Choroid plexus epithelial cell (primary cell): ENCODE measurements at places on chromosomes 5 and 9.

DNA sequence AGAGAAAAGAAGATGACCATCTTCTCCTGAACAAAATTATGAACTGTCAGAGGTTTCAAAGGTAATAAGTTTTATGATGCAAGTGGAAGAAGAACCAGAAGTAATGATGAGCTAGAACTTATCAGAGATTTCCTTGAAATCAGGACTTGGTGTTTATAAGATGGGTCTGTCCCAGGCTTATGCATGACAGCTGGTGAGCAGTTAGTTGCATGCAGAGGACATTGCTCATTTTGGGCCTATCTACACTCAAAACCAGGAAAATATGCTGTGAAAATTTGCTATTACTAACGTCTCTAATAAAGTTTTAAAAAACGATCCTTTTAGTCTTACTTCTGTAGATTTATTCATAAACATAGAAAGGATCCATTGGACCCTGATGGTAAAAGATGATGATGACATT is 6.6 kb upstream of the STC2 start:
- DNase-seq: peak; percentile 45

DNA sequence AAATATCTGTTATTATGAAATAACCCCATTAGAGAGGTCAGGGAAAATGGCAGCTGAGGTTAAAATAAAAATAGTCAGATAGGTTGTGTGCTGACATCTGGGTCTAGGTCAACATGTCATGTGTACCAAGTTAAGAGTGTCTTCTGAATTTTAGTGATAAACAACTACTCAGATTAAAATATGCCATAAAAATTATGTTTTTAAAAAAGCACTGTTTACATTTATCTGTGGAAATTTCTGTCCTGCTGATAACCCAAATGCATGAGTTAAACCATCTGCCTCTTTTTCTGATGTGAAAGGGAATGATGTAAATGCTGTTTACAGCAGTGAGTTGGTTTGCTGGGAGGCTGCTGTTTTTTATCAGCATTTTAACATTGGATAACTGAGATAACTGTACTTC is 361.2 kb upstream of the TARS1 start:
- DNase-seq: peak; percentile 42

- no peak for DNase-seq
These were observed 24.4 kb downstream of the SLC25A25 start for GRCh38 chr9:128092199-128092977.

DNA sequence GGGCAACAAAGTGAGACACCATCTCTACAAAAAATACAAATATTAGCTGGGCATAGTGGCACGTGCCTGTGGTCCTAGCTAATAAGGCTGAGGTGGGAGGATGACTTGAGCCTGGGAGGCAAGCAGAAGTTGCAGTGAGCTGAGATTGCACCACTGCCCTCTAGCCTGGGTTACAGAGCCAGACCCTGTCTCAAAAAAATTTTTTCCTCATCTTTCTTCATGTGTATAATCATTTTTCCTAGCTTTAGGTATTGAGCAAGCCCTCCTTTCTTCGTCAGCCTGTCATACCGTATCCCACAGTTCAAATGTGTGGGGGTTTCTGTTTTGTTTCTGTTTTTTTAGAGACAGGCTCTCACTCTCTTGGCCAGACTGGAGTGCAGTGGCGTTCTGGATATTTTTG is 41.3 kb downstream of the EHMT1 start:
- no peak for DNase-seq

DNA sequence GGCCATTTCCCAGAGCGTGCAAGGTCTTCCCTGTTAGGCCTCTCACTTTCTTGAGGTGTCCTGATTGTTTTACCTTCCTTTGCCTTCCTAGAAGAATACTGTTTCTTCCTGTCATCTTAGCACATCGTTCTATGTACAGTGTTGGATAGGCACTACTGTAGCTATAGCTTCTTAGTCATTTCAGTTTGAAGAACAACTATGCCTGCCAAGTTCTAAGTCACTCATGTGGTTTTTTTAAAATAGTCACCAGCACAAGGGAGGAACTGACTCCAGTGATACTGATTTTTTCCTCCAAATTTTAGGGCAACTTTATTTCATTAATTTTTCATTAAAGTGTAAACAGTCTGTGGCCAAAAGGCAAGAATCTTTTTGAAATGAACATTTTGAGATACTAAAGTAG is 122.4 kb upstream of the NR5A1 start:
- peak; percentile 45 for DNase-seq

DNA sequence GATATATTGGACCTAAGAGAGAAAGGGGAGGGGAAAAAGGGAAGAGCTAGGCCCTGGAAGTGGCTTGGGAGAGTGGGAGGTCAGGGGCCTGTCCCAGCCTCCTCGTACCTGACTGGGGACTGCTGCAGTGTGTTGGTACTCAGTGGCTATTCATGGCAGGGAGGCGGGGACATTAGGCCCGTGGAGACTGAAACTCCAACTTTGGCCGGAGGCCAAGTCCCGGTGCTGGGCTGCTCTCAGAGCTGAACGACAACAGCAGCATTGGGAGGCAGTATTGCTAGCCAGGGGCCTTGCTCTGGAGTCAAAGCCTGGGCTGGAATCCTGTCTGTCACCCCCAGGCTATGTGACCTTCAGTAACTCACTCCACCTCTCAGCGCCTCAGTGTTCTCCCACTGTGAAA is 37.8 kb downstream of the NEURL1B start:
- no peak for DNase-seq

- DNase-seq: no peak
These were observed 24.9 kb upstream of the PIK3R1 start for GRCh38 chr5:68190619-68191018.

DNA sequence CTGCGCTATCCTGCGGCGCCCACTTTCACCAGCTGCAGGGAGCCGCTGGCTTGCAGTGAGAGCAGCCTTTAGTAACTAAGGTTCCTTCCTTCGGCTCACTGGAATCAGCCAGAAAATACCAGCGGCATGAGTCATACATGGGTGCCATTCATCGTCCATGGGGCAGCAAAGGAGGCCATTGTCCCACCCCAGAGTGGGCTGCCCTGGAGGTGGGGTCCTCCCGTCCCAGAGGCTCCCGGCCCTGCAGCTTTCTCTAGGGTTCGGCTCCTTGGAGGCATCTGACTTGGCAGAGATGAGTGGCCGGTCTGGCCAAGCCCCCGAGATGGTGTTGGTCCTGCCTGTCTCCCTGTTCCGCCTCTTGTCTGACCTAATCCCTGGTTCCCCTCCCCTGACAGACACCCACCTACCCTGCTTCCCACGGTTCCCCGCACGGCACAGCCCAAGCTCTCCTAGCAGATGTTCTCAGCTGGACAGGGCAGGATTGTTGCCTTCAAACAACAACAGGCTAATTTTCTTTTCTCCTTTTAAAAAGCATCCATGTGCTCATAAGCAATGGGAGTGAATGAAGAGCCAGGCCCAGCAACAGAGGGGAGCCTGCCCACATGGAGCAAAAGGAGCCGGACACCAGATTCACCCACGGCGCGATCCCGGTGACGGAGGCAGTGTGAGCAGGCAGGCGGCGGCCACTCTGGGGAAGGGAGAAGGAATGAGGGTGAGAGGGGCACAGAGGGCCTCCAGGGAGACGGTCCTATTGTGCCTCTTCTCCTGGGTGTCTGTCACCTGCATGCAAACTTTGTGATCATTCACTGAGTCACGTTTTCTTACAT is 97.0 kb upstream of the COL5A1 start:
- peak; percentile 70 for DNase-seq

- peak; percentile 24 for DNase-seq
These were observed 525 bp upstream of the AK3 start for GRCh38 chr9:4741365-4742089.

- no peak for DNase-seq
These were observed 18.1 kb upstream of the COL5A1 start for GRCh38 chr9:134623258-134624066.

- no peak for DNase-seq
These were observed 4.7 kb downstream of the SLC27A4 start for GRCh38 chr9:128344931-128345605.

DNA sequence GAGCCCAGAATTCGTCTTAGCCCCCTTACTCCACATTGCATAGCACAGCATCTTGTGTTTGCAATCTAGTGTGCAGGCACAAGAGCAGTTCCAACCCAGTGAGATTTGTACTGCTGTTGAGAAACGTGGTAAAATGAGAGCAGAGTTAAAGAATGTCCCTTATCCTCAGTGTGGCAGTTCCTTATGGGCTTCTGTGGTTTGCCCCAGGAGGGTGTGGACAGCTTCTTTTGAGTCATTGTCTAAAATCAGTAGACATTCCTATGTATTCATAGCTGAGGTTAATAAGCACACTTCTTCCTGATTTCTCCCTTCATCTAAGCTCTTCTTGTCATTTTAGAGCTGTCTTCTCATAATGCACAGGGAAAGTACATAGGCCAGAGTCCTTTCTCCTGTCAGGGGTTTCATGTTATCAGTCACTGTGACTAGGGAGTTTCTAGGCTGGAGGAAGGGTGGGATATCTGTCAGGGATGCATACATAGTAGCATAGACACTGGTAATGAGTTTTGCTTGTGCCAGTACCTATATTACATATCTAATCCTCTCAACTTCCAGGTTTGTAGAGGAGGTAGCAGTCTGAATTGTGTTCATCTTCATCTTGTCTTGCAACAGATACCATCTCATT is 2.0 kb upstream of the CAVIN4 start:
- DNase-seq: peak; percentile 65

DNA sequence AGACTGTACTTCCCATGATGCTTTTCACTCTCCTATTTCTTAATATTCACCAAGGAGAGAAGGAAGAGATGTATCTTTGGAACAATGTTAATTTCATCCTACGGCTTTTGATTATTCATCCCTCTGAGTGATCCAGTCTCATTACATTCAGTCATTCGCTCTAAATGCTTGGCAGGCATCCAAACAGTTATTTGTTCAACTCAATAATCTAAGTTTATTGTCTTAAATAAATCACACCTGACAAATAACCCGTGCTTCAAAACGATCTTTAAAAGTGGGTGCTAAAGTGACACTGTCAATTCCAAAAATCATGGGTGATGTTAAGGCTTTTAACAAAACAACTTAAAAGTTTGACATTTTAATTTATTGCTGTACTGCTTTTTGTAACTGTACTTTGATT is 233.1 kb downstream of the RASEF start:
- no peak for DNase-seq

- DNase-seq: no peak
These were observed 218.1 kb downstream of the TRIM32 start for GRCh38 chr9:116905171-116905588.

DNA sequence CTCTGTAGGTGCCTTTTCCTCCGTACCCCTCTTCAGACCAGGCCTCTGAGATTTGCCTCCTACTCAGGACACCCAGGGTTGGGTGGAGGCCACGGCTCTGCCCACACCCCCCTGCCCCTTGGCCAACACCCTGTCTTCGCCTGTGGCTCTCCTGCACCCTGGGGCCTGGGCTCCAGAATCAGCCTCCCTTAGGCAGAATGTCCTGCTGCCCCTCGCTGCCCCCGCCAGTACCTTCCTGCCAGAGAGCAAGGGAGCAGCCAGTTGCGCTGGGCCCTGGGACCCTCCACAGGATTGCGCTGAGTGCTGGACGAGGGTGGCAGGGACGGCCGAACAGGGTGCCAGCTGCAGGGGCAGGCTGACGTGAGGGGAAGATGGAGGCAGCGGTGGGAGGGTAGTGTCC is 53.5 kb downstream of the COL5A1 start:
- DNase-seq: no peak

- DNase-seq: peak; percentile 86
These were observed 132.7 kb downstream of the PDE4D start for GRCh38 chr5:59760785-59761348.

GRCh38 chr5:9058666-9059065 is 487.2 kb downstream of the SEMA5A start:
- DNase-seq: peak; percentile 52

- DNase-seq: no peak
These were observed 7.6 kb downstream of the KIF24 start for GRCh38 chr9:34321451-34321850.

GRCh38 chr9:110187126-110187525 is 20.8 kb downstream of the C9orf152 start:
- no peak for DNase-seq

- no peak for DNase-seq
These were observed 267.7 kb downstream of the GADD45G start for GRCh38 chr9:89872426-89872912.

DNA sequence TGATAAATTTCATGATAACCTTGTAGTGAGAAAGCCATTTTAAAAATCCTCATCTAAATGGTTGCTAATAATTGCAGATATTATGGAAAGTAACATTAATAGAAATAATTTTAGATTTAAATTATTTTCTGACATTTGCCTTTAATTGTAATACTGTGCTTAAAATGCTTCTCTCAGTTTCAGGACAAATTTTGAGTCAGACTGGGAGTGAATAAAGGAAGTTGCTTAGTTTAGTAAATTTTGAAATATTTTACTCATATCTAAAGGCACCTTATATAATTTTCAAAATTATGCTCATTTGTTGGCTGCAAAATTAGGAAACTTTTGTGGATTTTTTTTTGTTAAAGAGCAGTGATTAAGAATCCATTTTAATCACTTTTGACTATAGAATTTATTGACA is 93.8 kb downstream of the CSNK1G3 start:
- DNase-seq: no peak

GRCh38 chr5:80234116-80234948 is 21.5 kb downstream of the SERINC5 start:
- no peak for DNase-seq

DNA sequence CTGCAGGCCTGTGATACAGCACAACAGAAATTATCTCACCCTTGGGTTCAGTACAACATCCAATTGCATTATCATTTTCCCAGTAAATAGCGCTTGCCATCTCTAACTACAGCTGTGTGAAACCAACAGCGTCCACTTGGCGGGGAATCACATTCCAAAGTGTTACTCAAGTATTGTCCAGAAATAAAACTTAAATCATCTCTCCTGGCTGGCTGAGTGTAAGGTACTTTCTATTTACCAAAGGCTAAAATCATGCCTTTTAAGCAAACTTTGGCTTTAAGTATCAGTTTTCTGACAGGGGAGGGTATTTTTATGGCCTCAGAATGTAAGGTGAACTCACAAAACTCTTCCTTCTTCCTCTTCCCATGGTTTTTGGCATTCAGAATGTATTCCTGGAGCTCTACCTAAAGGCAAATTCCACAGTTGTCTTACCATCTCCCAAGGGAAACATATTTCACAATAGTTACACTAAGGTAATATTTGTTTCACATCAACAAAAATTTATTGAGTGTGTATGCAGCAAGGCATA is 205.6 kb upstream of the MPDZ start:
- peak; percentile 90 for DNase-seq

- no peak for DNase-seq
These were observed 60.5 kb downstream of the ASTN2 start for GRCh38 chr9:117354244-117354847.

DNA sequence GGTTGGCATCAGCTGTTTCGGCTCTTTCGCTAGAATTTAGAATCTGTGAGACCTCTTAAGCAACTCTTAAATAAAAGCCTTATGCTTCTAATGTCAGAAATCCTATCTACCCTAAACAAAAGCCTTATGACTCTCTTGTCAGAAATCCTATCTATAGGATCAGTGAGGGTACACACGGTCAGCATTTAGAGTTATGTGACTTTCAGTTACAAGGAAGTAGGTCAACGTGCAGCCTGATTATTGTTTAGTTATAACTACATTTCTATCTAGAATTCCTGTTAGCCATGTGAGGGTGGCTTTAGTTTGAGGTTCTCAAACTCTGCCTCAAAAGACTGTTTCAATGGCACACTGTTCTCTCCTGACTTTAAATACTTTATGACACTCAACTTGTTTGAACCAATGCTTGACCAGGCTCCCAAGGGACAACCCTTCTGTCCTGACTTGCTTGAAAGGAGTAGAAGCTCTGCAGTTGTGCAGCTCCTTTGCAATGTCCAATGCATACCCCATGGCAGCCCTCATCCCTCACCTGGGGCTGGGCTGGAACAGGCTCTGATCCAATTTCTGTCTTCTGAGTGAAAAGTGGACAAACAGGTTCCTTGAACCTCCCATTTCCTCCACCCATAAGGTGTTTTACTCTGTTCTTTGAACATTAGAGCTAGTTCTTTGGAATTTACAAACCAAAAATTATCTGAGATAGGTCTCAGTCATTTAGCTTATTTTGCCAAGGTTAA is 251.6 kb upstream of the PIK3R1 start:
- no peak for DNase-seq
